Skin of body (tissue), 3 donors: ENCODE measurements at places on chromosomes 3 and 15.

DNA sequence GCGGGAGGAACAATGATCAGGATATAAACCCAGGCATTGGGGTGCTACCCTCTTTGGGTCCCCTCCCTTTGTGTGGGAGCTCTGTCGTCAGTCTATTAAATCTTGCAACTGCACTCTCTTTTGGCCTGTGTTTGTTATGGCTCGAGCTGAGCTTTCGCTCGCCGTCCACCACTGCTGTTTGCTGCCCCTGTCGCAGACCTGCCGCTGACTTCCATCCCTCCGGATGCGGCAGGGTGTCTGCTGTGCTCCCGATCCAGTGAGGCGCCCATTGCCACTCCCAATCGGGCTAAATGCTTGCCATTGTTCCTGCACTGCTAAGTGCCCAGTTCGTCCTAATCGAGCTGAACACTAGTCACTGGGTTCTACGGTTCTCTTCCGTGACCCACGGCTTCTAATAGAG lies 1443.7 kb upstream of the CADM2 start:
- no peak for DNase-seq

GRCh38 chr3:14455571-14456317 lies 53.3 kb downstream of the SLC6A6 start:
- no peak for DNase-seq

GRCh38 chr3:125090649-125091048 lies 34.9 kb upstream of the HEG1 start:
- DNase-seq, result no peak

GRCh38 chr3:107877936-107878335 lies 212.9 kb downstream of the CD47 start:
- DNase-seq, result peak; percentile 6

- peak; percentile 4 for DNase-seq
Measured at GRCh38 chr3:190514413-190515153, 698 bp downstream of the IL1RAP start.

- DNase-seq, result no peak
Measured at GRCh38 chr15:98677345-98678059, 29.2 kb downstream of the IGF1R start.

GRCh38 chr15:67024998-67025368 lies 40.4 kb upstream of the SMAD3 start:
- DNase-seq, result no peak

- DNase-seq, result peak; percentile 19
Measured at GRCh38 chr15:91302588-91303439, 202.8 kb downstream of the SV2B start.

DNA sequence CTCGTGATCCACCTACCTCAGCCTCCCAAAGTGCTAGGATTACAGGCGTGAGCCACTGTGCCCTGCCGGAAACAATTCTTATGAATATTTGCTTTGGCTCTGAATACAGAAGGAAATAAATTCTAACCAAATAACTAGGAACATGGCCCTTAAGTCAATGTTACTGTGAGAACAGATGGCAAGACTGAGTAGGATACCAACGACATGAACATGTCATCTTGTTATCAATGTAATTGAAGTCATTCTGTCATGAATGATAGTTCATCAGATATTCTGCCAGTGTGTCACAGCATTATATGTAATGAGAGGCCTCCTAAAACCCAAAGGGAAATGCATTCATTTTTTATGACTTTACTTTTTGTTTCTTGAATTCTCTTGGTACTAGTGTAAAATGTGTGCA lies 548.8 kb downstream of the MCTP2 start:
- DNase-seq, result no peak

DNA sequence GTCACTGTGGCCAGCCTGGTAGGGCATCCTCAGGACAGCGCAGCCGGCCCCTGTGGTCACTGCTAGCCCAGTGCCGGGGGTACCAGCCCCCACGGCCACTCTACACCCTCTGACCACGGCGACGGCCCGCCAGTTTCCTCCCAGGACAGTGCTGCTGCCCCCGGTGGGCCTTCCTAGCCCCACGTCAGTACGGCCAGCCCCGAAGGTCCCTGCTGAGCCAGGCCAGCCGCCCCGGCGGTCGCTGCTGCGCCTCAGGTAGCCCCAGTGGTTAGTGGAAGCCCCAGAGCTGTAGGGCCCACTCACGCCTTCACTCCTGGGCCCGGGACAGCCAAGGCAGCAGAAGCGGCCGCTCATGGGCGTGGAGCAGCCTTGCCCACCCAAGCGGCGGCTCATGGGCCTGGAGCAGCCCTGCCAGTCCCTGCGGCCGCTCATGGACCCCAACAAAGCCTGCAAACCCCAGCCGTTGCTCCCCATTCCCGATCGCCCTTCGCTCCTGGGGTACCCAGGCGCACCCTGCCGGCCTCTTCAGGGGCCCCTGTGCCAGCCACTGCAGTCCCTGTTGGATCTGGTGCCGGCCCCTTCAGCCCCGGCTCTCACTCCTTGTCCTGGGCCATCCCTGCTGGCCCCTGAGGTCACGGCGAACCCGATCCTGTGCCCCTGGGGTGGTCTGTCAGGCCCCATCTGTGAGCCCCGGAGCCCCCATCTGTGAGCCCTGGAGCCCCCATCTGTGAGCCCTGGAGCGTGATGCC lies 9.5 kb upstream of the ROPN1B start:
- no peak for DNase-seq

- DNase-seq, result no peak
Measured at GRCh38 chr3:170772175-170772574, 97.8 kb downstream of the RPL22L1 start.

DNA sequence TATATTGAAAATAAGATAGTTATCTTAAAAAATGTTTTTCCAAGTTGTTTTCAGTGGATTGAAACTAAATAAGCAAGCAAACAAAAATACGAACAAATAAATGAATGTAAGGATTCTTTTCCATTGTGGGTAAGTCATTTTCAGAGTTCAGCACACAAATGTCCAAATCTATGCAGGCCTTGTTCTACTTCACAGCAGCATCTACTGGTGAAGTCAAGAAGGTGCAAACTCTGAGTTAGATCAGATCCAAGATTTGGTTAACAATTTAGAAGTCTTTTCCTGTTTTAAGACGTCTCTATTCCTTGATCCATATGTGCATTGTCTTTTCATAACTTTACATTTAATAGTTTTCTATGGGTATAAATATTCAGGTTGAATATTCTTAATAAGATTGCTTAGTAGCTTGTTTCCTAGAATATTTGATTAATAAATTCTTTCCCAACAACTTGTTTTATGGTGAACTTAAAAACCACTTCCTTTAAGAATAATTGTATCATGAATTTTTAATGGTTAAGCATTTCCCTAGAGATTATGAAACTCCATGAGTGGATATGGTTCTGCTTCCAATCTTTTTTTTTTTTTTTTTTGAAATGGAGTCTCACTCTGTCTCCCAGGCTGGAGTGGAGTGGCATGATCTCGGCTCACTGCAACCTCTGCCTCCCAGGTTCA lies 10.5 kb downstream of the PTX3 start:
- DNase-seq, result peak; percentile 67
